Activated naive CD4-positive, alpha-beta T cell treated with anti-CD3 and anti-CD28 coated beads, Interleukin-2, amount 50 U/mL, for 16 hours (primary cell): ENCODE measurements at places on chromosomes 3 and 15.

GRCh38 chr3:40387001-40387894 lies at the start of gene ENTPD3:
ENTPD3 (plus strand) TSS chr3:40387184; CDS start chr3:40388058, 874 bp downstream.
- DNase-seq: peak; percentile 40

DNA sequence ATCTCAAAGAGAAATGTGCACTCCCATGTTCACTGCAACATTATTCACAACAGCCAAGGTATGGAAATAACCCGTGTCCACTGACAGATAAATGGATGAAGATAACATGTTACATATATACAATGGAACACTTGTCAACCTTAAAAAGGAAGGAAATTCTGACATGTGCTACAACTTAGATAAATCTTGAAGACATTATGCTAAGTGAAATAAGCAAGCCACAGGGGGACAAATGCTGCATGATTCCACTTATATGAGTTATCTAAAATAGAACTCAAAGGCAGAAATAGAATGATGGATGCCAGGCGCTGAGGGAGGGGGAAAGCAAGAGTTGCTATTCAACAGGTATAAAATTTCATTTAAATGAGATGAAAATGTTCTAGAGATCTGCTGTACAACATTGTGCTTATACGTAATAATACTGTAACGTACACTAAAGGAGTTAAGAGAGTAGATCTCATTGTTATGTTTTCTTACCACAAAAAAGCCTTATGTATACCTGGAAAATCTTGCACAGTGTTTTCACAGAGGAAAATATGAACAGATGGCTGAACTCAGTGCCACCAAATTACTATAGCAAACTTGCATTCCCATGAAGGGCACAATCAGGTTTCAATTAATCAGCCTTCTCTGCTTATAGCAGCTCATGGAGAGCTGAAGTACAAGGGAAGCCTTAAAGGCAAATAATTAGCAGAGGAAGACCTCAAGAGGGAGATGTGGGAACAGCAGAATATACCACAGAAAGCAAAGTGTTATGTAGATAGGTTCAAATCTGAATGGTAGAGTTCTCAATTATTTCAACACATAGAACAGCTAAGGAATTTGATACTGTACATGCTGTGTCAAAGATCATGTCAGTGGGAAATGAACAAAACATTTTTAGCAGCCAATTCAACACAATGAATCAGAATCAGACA lies 8.1 kb upstream of the VPS39 start:
- no peak for DNase-seq

DNA sequence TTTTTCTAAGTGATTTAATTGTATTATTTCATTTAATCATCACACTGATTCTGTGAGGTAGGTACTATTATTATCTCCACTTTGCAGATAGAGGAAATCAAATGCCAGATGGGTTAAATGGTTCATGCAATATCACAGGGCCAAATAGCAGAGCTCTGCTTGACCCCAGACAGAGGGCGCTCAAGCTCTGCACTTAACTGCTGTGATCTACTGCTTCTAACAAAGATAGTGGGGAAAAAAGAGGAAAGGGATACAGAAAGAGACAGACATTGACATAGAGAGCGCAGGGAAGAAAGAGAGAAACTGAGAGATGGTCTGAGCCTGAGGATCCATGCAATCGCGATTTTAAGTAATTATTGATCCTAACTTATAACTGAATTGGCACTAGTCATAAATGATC lies 279.1 kb upstream of the THRB start:
- no peak for DNase-seq

- DNase-seq: peak; percentile 74
These were observed 16.1 kb downstream of the CD276 start for GRCh38 chr15:73700041-73700842.

GRCh38 chr3:126556637-126557414 lies 1.9 kb downstream of the C3orf22 start:
- DNase-seq: no peak

GRCh38 chr3:139797724-139798343 lies 120.1 kb upstream of the NMNAT3 start:
- no peak for DNase-seq

- no peak for DNase-seq
These were observed 51.1 kb downstream of the IFT57 start for GRCh38 chr3:108171106-108171505.

- no peak for DNase-seq
These were observed at the start of gene INSYN1 for GRCh38 chr15:73753250-73754130. INSYN1 (minus strand) TSS chr15:73753351; CDS start chr15:73751130, 2,221 bp downstream.

GRCh38 chr15:64072812-64073211 lies 20.8 kb downstream of the CIAO2A start:
- DNase-seq: no peak

DNA sequence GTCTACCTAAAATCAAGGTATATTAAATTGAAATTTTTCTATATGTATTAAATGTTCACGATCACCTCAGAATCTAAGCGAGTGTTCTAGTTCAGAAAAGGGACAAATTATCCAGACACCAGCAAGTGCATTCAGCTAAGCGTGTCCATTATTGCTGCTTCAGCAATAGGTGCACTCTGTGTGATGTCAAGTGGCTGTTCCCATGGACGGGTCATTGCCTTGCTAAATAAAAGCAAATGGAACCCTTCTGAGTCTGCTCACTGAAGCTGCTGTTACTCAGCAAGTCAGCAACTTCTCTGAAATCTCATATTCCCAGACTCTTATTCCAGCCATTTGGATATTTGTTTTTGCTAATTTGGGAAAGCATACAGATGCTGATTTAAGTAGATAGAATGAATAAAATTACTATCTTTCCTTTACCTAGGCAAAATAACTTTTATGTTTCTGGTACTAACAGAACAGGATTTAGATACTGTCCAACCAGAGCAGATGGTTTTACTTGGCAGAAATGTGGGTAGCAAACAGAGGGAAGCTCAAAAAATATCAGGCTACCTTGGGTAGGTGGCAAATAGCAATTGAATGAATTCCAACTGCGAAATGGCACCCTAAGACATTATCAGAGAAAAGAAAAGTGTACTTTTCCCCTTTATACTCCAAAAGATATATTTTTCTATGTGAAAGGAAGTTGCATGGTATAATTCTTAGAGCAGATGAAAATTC lies 407.0 kb downstream of the GAP43 start:
- no peak for DNase-seq

DNA sequence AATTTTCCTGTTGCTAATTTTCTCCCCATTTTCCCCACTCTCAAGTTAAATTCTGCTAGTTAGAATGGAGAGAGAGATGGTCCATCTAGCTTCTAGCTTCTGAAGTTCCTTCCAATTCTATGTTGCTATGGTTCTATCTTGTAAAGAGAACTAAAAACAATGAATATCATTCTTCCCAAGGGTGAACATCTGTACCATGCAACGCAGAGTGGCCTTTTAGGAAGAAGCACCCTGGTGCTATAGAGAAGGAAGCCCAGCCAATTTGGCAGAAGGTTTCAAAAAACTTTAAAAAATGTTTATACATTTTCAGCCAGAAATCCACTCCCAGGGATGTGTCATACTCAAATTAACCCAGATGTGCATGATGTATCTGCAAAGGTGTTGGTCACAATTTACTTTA lies 149.1 kb downstream of the SEMA6D start:
- DNase-seq: no peak

- no peak for DNase-seq
These were observed 250.1 kb upstream of the HES1 start for GRCh38 chr3:193885832-193886231.

- no peak for DNase-seq
These were observed 76.6 kb downstream of the ARHGEF26 start for GRCh38 chr3:154197751-154198150.

DNA sequence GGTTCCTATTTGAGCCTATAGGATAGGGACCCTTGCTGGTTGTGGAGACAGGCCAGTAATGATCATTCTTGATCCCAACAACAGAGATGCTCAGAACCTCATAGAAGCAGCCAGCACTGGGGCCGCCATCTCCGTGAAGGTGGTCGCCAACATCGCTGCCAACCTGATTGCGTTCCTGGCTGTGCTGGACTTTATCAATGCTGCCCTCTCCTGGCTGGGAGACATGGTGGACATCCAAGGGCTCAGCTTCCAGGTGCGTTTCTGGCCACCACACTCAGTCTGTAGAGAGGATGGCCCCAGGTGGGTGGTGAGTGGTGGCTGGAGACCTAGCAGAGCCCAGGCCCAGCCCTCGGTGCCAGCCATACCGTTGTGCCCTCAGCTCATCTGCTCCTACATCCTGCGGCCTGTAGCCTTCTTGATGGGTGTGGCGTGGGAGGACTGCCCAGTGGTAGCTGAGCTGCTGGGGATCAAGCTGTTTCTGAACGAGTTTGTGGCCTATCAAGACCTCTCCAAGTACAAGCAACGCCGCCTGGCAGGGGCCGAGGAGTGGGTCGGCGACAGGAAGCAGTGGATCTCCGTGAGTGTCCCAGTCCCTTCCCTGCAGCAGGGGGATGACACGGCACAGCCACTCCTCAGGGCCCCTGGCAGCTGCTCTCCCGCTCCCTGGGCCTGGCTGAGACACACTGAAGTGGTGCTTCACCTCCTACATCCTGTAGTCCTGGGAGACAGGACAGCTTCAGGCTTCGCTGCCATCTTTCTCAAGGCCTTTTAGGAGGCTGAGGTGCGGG lies 46.5 kb upstream of the PDE8A start:
- no peak for DNase-seq

GRCh38 chr15:35111861-35112260 lies 26.8 kb upstream of the NANOGP8 start:
- DNase-seq: no peak

- DNase-seq: no peak
These were observed 27.1 kb upstream of the LACTB start for GRCh38 chr15:63094495-63094931.

- no peak for DNase-seq
These were observed 698.5 kb downstream of the OTOL1 start for GRCh38 chr3:162195147-162195546.

GRCh38 chr15:43519196-43519595 lies 1.8 kb downstream of the MAP1A start:
- DNase-seq: no peak

DNA sequence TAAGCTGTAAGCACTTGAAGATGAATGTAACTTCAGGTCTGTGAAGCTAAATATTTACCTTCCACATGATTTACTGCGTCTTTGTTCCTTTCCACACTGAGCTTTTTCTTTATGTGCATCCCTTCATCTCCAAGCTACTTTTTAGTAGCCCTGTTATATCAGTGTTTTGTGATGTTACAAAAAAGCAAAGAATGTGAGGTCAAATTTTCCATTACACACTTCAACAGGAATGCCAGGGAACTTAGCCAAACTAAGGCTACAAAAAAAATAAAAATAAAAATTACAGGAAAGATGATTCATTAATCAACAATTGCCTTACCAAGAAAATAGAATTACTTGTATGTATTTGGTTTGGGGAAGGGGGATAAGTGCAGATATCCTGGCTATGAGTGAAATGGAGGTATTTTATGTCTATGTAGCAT lies 73.0 kb downstream of the FILIP1L start:
- DNase-seq: no peak

DNA sequence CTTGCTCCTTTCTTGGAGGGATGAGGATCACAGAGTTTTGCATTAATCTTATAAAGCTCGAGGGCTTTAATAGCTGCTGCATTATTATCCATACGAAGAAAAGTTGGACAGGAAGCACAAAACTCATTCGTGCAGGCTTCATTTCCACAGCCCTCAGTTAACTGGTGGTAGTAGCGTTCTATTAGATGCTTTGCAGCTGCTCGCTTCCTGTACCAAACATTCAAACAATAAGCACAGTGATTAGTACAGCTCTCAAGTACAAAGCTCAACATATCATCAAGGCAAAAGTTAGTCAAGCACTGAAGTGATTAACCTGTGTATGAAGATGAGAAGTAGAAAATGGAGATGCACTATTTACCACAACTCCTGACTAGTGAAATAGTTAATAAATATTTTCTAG lies 63.3 kb downstream of the UBE3A start:
- no peak for DNase-seq

- no peak for DNase-seq
These were observed 139.6 kb downstream of the IL20RB start for GRCh38 chr3:137097386-137097785.

- no peak for DNase-seq
These were observed 31.0 kb downstream of the KLHL6 start for GRCh38 chr3:183524476-183524875.

GRCh38 chr15:64897345-64897985 lies 14.2 kb upstream of the ANKDD1A start:
- DNase-seq: no peak

- no peak for DNase-seq
These were observed 51.2 kb downstream of the LYSMD4 start for GRCh38 chr15:99681990-99682389.

- DNase-seq: no peak
These were observed 13.8 kb downstream of the GRAMD2A start for GRCh38 chr15:72183781-72184164.

DNA sequence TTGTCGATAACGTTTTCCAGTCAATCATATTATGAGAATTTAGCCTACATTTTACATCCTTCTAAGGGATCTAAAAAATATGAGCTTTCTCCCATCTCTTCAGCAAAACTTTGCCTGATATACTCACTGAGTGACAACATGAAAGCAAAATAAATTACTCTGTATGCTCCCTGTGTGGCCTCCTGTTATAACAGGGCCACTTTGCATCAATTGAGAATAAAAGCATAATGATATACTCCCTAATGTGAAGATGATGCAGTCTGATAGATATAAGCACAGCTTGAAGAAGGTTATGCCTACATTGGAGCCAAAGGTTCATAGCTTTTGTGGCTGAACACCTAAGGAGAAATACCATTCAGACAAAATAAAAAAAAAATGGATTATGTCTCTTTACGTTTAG lies 561.3 kb upstream of the ZNF717 start:
- DNase-seq: no peak
